ENCODE measurements at places on chromosomes 2 and 18. TPM values are rescaled to one million over a fixed set of nuclear protein-coding genes. Genes with fewer than 3 reads are reported as not detected.

The IL36RN gene
- not detected for total RNA-seq

The HJURP gene
- 3.8 TPM for total RNA-seq

The TBR1 gene
- 132 TPM for total RNA-seq

The NPPC gene
- not detected for total RNA-seq

The SAG gene
- total RNA-seq: 0.63 TPM

The ENOSF1 gene
- 5.9 TPM for total RNA-seq

The CNTNAP5 gene
- 65.1 TPM for total RNA-seq

The SERPINB7 gene
- not detected for total RNA-seq

The DSC1 gene
- total RNA-seq: not detected

The GALNT14 gene
- 16.0 TPM for total RNA-seq

The IL37 gene
- not detected for total RNA-seq

The VIT gene
- 0.31 TPM for total RNA-seq

The NLRC4 gene
- total RNA-seq: 0.31 TPM

The SLC5A7 gene
- total RNA-seq: 1.3 TPM

The PDK1 gene
- 6.9 TPM for total RNA-seq

The SERPINB10 gene
- not detected for total RNA-seq

The BUB1 gene
- total RNA-seq: 16.6 TPM

The IL36G gene
- not detected for total RNA-seq

The ADGRF3 gene
- total RNA-seq: under 0.01 TPM

The SERPINB4 gene
- total RNA-seq: not detected

The NEU2 gene
- not detected for total RNA-seq

The MARS2 gene
- 14.1 TPM for total RNA-seq

The BBS5 gene
- 21.9 TPM for total RNA-seq

The MERTK gene
- 5.9 TPM for total RNA-seq

The EHBP1 gene
- 166 TPM for total RNA-seq

The MRPL19 gene
- total RNA-seq: 48.8 TPM

The ANKAR gene
- 45.1 TPM for total RNA-seq

The TMEM200C gene
- total RNA-seq: 12.8 TPM

The ARHGEF33 gene
- 6.9 TPM for total RNA-seq

The LAMA1 gene
- 26.0 TPM for total RNA-seq

The CYBRD1 gene
- total RNA-seq: 5.6 TPM

The MRO gene
- total RNA-seq: 0.31 TPM

The IL36B gene
- total RNA-seq: not detected

The ORC2 gene
- total RNA-seq: 28.2 TPM

The USP40 gene
- total RNA-seq: 21.0 TPM

The STK11IP gene
- total RNA-seq: 24.4 TPM

The CFAP65 gene
- 0.63 TPM for total RNA-seq

The CXCR4 gene
- total RNA-seq: 77.3 TPM

The WNT6 gene
- not detected for total RNA-seq

The MBD1 gene
- 96.7 TPM for total RNA-seq

The HRH4 gene
- total RNA-seq: not detected

The ACKR3 gene
- total RNA-seq: 12.5 TPM

The VWA3B gene
- total RNA-seq: 1.3 TPM

The POLR1B gene
- total RNA-seq: 32.2 TPM

The ANKRD30B gene
- 2.2 TPM for total RNA-seq
